ENCODE measurements at places on chromosomes 6 and 20.

DNA sequence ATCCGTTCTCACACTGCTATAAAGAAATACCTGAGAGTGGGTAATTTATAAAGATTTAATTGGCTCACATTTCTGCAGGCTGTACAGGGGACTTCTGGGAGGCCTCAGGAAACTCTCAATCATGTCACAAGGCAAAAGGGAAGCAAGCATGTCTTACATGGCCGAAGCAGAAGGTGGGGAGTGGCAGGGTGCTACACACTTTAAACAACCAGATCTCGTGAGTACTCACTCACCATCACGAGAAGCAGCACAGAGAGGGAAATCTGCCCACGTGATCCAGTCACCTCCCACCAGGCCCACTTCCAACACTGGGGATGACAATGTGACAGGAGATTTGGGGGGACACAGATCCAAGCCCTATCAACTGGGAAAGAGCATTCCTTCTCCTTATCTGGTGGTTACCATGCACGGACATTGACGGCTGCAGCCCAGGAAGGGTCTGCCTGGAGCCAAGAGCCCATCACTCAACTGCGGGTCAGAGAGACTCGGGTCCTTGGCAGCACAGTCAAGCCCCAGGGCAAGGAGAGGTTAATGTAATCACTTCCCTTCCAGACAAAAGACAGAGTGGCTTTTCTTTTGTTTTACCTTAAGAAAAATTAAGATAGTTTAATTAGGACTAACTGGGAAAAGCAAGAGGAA, 112.3 kb upstream of the CST7 start:
- DNase-seq = no peak

- DNase-seq = no peak
Measured at GRCh38 chr6:8556370-8557013, 121.1 kb upstream of the SLC35B3 start.

- DNase-seq = no peak
Measured at GRCh38 chr6:136586295-136586694, 36.1 kb upstream of the MAP7 start.

DNA sequence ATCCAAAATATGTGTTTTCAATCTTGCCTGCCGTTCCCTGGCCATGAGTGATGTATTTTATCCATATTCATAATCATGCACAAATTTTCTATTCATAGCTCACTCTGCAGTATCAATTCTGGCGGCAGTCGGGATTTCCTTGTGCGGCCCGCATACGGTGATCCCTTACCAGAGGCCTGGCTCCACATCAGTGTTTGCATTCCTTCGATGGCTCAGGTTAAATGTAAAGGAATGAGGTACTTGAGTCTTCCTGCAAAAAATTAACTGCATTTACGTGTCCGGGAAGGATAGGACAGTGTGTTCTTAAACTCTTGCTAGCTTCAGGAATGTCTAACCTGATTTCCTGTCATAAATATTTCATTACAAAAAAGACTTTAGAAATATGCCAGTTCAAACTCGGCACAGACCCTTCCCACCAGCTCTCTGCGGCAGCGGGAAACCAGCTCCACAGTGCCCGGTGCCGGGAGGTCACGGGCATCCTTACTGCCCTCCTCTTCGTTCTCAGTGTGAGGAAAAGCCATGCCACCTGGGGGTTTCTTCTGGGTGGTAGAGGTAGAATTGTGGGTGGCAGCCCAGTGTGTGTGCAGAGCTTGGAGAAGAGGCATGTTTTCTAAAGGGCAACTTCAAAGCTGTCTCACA, 154.5 kb downstream of the MOXD1 start:
- no peak for DNase-seq

DNA sequence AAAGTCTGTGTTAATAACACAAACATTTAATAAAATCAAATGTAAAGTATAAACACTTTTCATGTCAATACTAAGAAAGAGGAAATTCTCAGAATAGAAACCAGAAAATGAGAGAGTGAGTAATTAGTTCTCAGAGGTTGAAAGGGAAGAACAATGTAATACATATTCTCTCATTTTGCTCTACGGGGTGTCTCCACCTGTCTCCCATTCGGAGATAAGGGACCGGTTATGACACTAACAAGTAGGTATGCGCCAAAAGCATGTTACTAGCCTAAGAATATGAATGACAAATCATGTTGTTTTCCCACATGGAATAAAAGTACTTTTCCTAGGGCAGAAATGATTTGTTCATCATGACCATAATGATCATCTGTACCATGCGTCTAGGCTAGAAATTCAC, 35.6 kb upstream of the PRELID3B start:
- DNase-seq = no peak

DNA sequence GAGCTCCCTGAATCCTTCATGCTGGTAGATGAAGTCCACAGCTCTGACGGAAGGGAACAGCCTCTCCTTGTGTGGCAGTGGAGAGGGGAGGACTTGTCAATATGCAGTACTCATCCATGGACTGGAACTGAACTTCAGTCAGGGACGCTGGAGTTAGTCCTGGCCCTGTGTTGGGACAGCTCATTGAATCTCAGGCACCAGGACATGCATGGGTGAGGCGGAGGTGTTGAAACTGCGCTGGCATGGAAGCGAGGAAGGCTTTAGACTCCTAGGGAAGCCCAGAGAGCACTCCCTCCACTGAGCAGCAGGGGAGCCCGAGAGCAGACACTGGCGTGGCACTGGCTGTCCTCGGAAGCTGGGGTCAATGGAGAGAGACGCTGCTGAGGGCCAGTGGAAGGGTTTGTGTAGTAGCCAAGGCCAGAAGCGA, 161.3 kb upstream of the GGTLC1 start:
- DNase-seq = no peak

- DNase-seq = no peak
Measured at GRCh38 chr6:170224694-170225660, 65.9 kb downstream of the DLL1 start.

DNA sequence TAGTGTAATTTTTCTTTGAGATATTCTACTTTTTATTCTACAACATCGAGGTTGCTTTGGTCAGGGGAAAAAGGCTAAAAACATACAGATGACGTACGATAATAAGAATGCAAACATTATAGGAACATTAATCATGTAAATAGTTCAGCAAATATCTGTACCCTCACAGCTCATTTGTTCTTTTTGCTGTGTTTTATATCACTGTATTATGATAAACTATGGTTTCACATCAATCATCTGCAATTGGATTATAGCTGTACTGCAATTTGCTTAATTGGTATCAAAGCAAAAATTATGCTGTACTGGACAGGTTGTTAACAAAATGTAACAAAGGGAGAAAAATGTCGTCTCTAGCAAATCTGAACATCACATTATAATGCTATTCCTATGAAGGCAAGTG, 597.1 kb downstream of the EPHA7 start:
- DNase-seq = no peak

DNA sequence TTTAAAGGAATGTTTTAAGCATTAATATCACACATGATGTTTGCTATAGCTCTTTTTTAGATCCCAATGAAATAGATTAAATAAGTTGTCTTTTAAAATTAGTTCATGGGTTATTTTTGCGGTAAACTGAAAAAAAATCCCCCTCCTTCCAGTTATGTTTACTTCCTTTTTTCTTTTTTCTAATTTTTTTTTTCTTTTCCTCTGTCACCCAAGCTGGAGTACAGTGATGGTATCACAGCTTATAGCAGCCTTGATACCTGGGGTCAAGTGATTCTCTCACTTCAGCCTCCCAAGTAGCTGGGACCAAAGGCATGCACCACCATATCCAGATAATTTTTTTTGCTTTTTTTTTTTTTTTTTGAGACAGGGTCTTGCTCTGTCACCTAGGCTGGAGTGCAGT, 17.8 kb upstream of the SCAF8 start:
- no peak for DNase-seq

GRCh38 chr6:165266621-165267020, 42.8 kb downstream of the C6orf118 start:
- DNase-seq = no peak

DNA sequence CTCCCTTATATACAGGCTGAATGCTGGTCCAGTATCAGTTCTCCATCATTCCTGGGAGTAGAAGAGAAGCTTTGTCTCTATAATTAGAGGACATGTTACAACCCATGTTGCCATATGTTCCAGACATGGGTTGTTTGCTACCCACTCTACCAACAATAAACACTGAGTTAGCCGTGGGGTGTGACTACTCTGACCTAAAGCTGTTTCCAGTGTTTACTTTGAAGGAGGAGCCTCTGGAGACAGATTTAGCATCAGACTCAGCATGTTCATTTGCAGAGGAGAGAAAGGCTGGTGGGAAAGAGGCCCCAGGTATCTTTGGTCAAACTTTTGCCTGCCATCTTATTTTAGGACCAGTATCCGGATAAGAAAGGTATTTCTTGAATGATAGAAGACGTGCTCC, 157.9 kb upstream of the SNX9 start:
- no peak for DNase-seq

GRCh38 chr20:50930976-50931305, 296 bp downstream of the ADNP start:
- no peak for DNase-seq

GRCh38 chr6:10886691-10887502, at the start of gene SYCP2L:
TSS of gene SYCP2L (plus strand) at chr6:10887052. CDS start at chr6:10887127, 75 bp downstream.
- DNase-seq = no peak

DNA sequence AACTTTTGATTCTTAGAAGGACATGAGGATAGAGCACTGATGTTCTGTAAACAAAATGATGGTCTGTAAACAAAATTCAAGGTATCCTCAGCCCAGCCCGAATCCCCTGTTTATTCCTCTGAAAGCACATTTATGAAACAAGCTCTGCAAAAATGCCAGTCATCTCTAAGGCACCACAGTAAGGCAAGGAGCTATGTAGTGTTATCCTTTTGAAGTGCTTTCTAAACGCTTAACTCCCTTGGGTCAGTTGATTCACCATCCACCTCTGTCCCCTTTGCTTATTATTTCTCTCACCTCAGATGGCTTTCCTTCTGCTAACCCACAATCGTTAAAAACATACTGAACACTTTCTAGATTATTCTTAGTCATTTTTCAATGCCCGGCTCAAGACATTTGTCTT, 93.8 kb downstream of the ATXN1 start:
- no peak for DNase-seq

DNA sequence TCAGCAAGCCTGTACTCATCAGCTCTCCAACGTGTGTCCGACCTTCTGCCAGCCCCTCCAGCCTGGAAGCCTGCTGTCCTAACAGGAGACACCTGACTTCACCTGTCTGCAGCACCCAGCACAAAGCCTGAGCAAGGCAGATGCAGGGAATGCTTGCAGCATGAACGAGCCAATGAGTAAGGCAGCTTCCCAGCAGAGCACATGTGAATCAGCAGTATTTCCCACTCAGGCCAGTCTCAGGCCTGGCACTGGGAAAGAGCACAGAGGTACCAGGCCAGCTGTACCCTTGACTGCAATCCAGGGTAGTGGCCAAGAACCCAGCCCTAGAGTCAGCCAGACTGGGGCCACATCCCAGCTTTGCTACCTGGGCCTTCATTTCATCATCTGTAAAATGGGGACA, 120.8 kb downstream of the MAFB start:
- DNase-seq = no peak

DNA sequence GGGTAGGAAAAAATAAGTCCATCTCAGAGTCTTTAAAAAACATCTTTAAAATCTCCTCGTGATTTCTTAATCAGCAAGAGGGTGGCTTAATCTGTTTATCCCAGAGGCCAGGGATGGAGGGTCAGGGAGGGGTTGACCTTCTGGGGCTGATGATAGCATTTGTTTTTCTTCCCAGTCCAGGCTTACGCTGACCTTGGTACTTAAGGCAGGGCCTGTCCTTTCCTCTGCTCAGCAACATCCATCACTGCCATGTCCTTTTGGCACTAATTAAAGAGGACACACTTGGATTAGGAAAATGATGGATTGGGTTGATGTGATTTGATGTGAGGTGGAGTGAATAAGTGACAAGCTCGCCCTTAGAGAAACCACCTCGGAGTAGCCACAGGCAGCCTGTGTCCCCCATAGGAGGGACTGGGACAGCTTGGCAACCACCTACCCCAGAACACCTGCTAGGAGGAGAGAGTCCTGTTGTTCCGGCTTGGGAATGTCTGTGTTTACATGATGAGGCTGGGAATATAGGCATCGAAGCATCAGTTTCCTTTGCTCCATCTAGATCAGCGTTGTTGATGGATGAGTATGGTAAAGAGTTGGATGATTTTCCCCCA, 44.2 kb downstream of the PHACTR3 start:
- no peak for DNase-seq

- DNase-seq = no peak
Measured at GRCh38 chr6:137581019-137581707, 87.0 kb upstream of the OLIG3 start.

DNA sequence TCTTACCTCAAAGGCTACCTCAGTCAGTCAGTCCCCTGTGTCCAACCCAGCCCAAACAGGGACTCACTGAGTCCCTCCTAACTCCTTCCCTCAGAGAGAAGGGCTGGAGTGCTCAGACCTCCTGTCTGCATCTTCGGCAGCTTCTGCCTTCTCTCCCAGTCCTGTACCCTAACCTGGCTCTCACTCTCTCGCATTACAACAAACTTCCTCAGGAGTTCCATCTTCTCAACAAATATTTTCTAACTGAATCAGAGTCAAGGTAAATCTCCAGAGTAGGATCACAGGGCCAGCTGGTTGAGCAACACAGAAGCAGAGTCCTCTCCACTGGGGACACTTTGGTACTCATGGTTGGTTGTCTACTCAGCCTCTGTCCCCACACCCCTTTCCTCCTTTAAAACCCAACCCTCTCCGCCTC, 92.3 kb downstream of the MRPL14 start:
- no peak for DNase-seq

DNA sequence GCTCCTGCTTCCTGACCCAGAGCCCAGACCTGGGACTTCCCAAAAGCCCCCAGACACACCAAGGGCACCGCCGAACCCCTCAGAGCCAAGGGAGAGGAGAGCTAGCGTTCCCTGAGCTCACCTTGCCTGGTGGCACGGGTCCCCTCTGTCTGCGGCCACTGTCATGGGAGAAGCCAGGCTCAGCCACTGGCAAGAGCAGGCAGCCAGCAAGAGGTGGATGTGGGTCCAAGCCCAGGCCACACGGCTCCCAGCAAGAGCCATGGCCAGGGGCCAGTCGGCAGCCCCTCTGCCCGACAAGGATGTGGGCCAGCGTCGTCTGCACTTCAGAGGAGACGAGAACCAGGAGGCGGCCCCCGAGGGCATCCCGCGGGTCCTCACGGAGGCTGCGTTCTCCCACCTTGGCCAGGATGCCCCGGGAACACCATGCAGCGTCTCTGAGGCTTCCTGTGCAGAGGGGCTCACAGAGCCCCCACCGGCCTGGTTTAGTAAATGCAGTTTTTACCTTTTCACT, 2.2 kb upstream of the PPDPF start:
- DNase-seq = no peak

DNA sequence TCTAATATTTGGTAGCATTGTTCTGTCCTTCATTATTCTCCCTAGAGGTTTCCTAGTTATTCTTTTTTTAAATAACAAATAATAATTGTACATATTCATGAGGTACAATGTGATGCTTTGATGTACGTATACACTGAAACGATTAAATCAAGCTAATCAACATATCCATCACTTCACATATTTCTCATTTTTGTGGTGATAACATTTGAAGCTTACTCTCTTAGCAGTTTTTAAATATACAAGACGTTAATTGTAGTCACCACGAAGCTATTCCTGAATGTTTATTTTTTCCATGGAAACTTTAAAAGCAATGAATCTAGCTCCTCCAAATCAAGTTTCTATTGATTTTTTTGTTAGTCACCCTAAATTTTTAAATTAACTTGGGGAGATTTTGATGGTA, 116.5 kb upstream of the PRND start:
- no peak for DNase-seq

GRCh38 chr6:21844120-21844917, 250.8 kb downstream of the SOX4 start:
- no peak for DNase-seq

GRCh38 chr6:118720125-118720473, 68.7 kb upstream of the CEP85L start:
- no peak for DNase-seq
